ENCODE measurements at places on chromosomes 2 and 18. TPM values are rescaled to one million over a fixed set of nuclear protein-coding genes. Genes with fewer than 3 reads are reported as not detected.

Gene RNF152
- total RNA-seq: not detected

DNA sequence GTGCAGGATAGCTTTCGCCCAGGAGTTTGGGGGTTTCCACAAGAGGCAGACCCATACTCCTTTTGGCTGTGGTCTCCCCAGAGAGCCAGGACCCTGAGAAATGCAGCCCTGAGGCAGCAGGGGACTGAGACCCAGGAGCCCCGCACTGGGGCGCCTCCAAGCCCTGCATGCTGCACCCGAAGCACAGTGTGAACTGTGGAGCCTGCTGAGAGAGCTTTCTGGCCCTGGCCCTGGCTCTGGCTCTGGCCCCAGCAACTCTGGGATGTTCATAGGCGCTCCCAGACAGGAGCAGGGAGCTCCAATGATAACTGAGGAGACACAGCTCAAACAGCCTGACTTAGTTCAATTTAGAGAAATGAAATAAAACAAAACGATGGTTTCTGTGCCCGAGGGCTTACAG, 96.4 kb upstream of the TEX51 start:
- peaks cover 3% of the 10 kb centered on the region for H3K27me3 ChIP-seq
- H3K27ac ChIP-seq: no peak overlapping the region
- no peak overlapping the region for H3K4me3 ChIP-seq
- H3K36me3 ChIP-seq: no peaks in the 10 kb centered on the region
- DNase-seq: no peak
- no peaks in the 10 kb centered on the region for H3K4me1 ChIP-seq

DNA sequence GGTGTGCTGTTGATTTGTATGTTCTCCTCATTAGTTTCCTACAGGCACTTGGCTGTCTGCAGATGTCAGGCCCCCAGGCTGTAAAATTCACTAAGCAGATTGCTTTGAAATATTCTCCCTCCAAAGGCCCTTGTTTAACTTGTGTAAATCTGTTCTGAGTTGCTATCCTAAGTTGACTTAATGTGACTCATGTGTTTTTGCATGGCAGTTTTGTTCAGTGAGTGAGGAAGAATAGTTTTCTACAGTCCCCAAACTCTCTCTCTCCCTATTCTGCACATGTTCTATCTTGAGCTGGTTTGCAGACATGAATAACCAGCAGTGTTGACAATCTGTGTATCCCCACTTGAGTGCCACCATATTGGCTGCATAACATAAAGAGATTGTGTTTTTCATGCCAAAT, 1005.4 kb upstream of the DDX18 start:
- H3K4me1 ChIP-seq: no peaks in the 10 kb centered on the region
- H3K27ac ChIP-seq: no peak overlapping the region
- H3K4me3 ChIP-seq: no peak overlapping the region
- no peaks in the 10 kb centered on the region for H3K27me3 ChIP-seq
- H3K36me3 ChIP-seq: no peaks in the 10 kb centered on the region
- no peak for DNase-seq

Gene CYP27C1
- total RNA-seq: not detected

DNA sequence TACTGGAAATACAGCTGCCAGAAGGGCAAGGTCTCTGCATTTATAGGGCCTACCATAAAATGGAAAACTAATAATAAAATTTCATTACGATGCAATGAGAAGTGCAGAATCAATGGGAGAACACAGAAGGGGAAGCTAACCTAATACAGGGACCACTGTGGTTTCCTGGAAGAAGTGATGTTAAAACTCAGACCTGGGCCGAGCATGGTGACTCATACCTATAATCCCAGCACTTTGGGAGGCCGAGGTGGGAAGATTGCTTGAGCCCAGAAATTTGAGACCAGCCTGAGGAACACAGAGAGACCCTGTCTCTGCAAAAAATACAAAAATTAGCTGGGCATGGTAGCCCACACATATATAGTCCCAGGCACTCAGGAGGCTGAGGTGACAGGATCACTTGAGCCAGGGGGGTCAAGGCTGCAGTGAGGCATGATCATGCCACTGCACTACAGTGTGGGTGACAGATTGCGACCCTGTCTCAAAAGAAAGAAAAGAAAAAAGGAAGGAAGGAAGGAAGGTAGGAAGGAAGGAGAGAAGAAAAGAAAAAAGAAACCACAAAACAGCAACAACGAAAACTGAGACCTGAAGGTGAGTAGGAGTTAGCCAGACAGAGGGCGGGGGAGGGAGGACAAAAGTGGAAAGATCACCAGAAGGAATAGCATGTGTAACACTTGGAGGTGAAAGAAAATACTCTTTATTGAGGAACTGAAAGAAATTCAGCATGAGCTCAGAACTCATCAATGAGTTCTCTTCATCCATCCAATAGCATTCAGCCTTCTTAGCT, 58.3 kb upstream of the DTNA start:
- no peak for DNase-seq
- H3K27me3 ChIP-seq: peaks cover 2% of the 10 kb centered on the region

DNA sequence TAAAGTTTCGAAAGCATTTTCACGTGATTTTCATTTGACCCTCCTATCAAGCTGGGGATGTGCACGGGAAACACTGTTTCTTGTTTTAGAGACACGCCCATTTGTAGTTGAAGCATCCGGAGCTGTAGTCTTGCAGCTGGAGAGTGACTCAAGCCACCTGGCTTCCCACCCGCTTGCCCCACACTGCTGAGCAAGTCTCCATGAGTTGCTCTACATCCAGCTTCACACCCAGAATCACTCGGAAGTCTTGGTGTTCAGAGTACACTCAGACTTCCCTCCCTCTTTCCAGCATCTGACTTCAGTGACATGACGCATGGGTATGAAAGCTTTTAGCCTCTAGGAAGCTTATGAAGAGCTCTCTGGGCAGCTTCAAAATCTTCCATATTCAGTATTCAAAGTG, 262.4 kb downstream of the NBAS start:
- peaks cover 33% of the 10 kb centered on the region for H3K4me1 ChIP-seq
- H3K36me3 ChIP-seq: peaks cover 53% of the 10 kb centered on the region
- no peak overlapping the region for H3K4me3 ChIP-seq
- H3K27me3 ChIP-seq: no peaks in the 10 kb centered on the region
- H3K27ac ChIP-seq: no peak overlapping the region

DNA sequence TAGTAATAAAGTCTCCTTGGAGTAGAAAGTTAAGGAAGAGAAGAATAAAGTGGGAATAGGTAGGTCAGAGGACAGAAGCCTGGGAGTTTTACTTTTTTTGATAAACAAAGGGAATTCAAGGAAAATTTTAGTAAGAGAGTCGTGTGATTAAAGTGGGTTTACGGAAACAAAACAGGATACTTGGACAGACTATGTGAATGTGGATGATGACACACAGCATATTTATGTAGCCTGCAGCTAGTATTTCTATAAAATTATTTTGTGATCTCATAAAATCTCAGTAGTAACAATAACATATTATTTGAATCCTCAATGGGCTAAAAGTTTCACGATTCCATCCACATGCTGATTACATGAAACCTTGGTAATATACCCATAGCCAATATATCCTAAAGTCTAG, 450.7 kb upstream of the PIK3C3 start:
- H3K4me1 ChIP-seq: no peaks in the 10 kb centered on the region
- H3K27me3 ChIP-seq: no peaks in the 10 kb centered on the region

DNA sequence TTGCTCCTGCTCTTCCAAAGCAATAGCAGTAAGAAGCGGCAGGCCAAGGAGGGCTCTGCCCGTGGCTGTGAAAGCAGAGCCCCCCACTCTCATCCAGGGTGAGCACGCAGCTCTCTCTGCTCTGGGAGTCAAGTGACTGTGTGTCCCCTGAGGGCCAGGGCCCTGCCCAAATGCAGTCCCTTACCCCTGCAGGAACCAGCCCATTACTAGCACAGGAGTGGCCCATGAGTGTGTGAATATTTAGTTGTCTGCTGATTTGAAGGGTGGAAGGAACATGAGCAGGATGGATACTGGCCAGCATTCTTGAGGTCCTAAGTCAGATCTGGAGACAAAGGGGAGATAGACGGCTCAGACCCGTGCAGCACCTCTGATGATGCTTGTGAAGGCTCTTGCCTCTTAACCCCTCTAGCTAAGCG, 69.7 kb upstream of the FOSL2 start:
- no peaks in the 10 kb centered on the region for H3K27me3 ChIP-seq
- no peak overlapping the region for H3K4me3 ChIP-seq
- DNase-seq: no peak
- H3K4me1 ChIP-seq: peaks cover 25% of the 10 kb centered on the region
- peaks cover 2% of the 10 kb centered on the region for H3K36me3 ChIP-seq

- no peak overlapping the region for H3K27ac ChIP-seq
- no peaks in the 10 kb centered on the region for H3K4me1 ChIP-seq
- no peak for DNase-seq
- no peak overlapping the region for H3K4me3 ChIP-seq
- H3K27me3 ChIP-seq: no peaks in the 10 kb centered on the region
- peaks cover 13% of the 10 kb centered on the region for H3K36me3 ChIP-seq
Measured at GRCh38 chr2:190477661-190478454, 56.7 kb downstream of the NEMP2 start.

GRCh38 chr18:75677696-75678455, 250.4 kb upstream of the SMIM21 start:
- no peaks in the 10 kb centered on the region for H3K27me3 ChIP-seq
- H3K4me1 ChIP-seq: no peaks in the 10 kb centered on the region
- no peak overlapping the region for H3K4me3 ChIP-seq
- no peak for DNase-seq
- H3K27ac ChIP-seq: no peak overlapping the region

Gene THAP4
- 31.9 TPM for total RNA-seq

Gene C2orf72
- 0.98 TPM for total RNA-seq

Gene SULT1C4
- not detected for total RNA-seq

DNA sequence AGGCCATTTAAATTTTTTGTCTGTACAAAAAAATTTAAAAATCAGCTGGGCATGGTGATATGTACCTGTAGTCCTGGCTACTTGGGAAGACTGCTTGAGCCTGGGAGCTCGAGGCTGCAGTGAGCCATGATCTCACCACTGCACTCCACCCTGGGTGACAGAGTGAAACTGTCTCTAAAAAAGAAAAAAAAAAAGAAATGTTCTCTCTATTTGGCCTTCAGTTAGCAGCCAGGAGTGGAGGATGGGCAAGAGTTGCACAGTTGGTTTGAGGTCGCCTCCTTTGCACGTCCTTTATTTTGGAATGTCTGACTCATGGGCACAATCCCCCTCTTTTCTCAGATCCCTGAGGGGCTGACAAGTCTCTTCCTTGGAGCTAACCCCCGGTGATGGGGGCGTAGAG, 26.3 kb downstream of the ITM2C start:
- no peaks in the 10 kb centered on the region for H3K36me3 ChIP-seq
- no peak for DNase-seq
- no peak overlapping the region for H3K27ac ChIP-seq
- peaks cover 13% of the 10 kb centered on the region for H3K4me1 ChIP-seq
- H3K4me3 ChIP-seq: no peak overlapping the region
- peaks cover 25% of the 10 kb centered on the region for H3K27me3 ChIP-seq

DNA sequence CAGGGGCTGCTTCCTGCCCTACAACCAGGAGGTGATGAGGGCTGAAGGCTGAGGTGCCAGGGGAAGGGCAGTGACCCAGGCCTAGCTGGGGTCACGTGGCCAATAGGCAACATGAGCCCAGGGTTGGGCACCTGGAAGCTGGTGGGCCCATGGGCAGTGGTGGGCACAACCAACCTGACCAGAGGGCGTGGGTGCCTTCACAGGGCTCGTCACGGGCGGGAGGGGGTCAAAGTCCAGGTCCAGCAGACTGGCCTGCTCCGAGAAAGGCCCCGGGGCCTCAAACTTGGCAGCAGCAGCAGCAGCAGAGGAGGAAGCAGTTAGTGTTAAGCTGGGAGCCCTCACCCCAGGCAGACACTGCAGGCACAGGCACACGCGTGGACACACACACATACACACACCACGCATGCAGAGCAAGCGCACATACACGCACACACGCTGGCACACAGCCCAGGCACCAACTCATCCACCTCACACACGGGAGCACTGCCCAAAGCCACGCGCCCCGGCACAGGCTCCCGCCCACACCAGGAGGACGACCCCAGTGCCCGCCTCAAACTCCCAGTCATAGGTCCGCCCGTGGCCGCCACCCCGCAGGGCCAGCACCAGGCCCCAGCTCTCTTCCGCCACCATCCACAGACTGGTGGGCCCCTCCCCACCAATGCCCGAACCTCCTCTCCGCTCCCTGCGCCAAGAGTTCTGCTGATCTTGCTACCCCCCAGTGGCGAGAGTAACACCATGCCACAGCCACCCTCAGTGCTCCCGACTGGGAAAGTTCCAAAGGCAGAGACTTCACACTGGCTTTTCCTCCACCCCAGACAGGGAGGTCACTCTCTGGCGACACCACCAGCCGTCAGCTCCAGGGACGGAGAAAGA, 53.0 kb downstream of the BIN1 start:
- DNase-seq: no peak
- H3K27ac ChIP-seq: no peak overlapping the region
- no peak overlapping the region for H3K4me3 ChIP-seq
- H3K36me3 ChIP-seq: peaks cover 9% of the 10 kb centered on the region
